Left colon (tissue), 2 donors: ENCODE measurements at places on chromosomes 3 and 15.

- no peak for DNase-seq
Measured at GRCh38 chr3:105254154-105254553, 112.6 kb upstream of the ALCAM start.

DNA sequence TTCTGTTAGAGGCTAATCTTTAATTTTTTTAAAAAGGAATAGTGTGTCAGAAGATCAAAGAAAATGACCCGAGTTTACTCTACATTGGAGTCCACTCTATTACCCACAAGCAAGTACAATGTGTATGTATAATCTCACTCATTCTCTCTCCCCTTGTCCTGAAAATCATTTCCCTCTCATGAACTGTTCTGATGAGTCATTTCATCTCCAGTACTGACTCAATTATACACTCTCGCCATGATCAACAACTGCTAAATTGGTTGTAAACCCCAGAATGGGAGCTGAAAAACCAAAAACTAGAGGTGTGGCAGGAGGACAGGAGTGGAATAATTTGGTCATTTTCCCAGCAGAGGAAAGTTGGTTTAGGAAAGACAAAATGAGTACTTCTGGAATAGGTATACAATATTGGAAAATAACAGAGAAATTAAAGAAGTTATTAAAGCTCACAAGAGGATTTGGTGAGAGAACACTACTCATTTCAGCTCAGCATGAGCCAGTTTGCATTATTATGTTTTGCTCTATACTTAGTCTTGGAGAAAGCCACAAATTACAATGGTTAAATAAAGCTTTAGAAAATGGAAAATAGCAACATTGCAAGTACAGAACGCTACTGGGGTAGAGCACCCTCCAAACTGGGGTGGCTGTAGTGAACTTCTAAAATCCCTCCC lies 144.3 kb upstream of the PFN2 start:
- no peak for DNase-seq

DNA sequence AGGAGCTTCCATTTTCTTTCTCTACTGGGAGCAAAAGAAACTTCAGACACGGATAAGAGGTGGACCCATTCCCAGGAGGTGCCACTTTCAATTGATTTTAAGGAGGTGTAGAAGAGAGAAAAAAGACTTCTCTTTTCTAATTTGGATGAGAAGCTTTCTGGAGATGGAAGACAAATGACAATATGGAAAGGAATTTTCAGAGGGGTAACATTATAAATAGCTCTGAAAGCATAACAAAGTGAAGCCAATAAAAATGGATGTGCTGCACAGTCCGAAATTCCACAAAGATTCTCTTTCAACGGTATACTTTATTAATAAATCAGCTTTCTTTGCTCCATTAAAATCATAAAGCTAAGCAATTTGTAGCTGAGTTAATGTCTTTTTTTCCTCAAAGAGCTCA lies 607.2 kb upstream of the MDFIC2 start:
- no peak for DNase-seq

DNA sequence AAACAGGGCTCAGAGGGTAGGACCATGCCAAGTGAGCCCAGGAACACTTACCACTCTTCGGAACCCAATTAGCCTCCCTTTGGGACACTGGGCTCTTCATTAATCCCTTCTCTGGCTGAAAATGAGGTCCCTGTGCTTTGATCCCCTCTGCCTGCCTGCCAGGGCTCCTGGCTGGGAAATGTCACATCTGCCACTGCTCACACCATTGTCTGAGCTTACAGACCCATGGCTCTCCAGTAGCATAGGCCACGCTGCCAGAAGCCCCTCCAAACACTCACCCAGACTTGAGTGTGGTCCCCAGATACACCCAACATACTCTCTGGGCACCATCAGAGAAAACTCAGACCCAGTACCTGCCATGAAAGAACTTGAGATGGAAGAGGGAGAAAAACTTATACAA lies 287.3 kb downstream of the XXYLT1 start:
- no peak for DNase-seq

- no peak for DNase-seq
Measured at GRCh38 chr15:49848807-49849206, 228.0 kb downstream of the DTWD1 start.

GRCh38 chr3:186180891-186181481 lies 72.1 kb upstream of the ETV5 start:
- no peak for DNase-seq
